ENCODE measurements at places on chromosomes 6 and 20. TPM values are rescaled to one million over a fixed set of nuclear protein-coding genes. Genes with fewer than 3 reads are reported as not detected.

The RWDD1 gene
- 41.5 TPM for total RNA-seq

The STMN3 gene
- total RNA-seq: 5.5 TPM

The PKIB gene
- not detected for total RNA-seq

The DEK gene
- 170 TPM for total RNA-seq

The MLN gene
- total RNA-seq: not detected

The DEFB124 gene
- total RNA-seq: not detected

The PPIL6 gene
- 0.29 TPM for total RNA-seq

The C20orf144 gene
- 0.29 TPM for total RNA-seq

GRCh38 chr6:109164331-109164730 lies 69.0 kb downstream of the CEP57L1 start:
- no peak for DNase-seq

GRCh38 chr6:31826793-31827285 lies 699 bp upstream of the HSPA1B start:
- peak; percentile 44 for DNase-seq

- no peak for DNase-seq
Observed at GRCh38 chr6:3551716-3552511, 95.1 kb upstream of the SLC22A23 start.

DNA sequence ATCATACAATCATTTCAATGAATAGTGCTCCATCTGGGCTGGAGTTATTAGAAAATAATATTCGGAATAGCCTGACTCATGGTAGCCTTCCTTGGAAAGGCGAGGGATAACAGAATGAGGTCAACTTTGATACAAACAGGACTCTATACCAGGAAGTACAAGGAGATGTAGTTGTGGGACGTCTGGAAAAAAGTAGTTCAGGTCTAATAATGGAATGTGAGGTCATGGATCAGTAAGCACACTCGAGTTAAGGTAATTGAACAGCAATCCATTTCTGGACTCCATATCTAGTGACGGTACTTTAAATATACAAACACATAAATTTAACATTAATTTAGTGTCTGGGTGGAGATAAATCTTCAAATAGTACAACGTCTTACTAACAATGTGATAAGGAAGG lies 1204.0 kb upstream of the ADGRB3 start:
- no peak for DNase-seq

GRCh38 chr6:137893181-137893580 lies 26.1 kb downstream of the TNFAIP3 start:
- DNase-seq: no peak

- no peak for DNase-seq
Observed at GRCh38 chr6:90294614-90294988, 2.0 kb downstream of the BACH2 start.

- no peak for DNase-seq
Observed at GRCh38 chr20:7348253-7348652, 580.8 kb downstream of the BMP2 start.

GRCh38 chr20:41452226-41452625 lies 85.6 kb upstream of the EMILIN3 start:
- DNase-seq: no peak

GRCh38 chr6:31821301-31822035 lies 6.1 kb upstream of the HSPA1B start:
- DNase-seq: peak; percentile 44

GRCh38 chr6:163738725-163739407 lies 324.3 kb downstream of the QKI start:
- no peak for DNase-seq

DNA sequence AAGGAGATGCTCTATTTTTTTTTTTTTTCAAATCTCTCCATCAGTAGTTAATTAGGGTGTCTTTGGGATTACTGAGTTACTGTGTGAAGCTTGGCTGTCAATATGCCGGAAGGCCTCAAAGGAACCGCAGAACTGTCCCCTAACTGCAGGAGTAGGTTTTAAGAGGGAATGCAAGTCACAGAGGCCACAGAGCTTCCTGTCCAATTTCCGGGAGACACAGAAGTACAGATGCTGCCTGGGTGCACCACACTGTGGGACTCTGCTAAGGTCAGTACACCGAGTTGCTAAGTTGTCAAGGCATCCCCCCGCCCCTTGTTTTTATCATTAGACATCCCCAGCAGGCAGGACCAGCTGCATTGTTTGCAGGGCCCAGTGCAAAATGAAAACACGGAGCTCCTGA lies 120.2 kb upstream of the RAB32 start:
- DNase-seq: no peak

GRCh38 chr20:60510356-60510755 lies 552.1 kb downstream of the CDH26 start:
- DNase-seq: no peak

DNA sequence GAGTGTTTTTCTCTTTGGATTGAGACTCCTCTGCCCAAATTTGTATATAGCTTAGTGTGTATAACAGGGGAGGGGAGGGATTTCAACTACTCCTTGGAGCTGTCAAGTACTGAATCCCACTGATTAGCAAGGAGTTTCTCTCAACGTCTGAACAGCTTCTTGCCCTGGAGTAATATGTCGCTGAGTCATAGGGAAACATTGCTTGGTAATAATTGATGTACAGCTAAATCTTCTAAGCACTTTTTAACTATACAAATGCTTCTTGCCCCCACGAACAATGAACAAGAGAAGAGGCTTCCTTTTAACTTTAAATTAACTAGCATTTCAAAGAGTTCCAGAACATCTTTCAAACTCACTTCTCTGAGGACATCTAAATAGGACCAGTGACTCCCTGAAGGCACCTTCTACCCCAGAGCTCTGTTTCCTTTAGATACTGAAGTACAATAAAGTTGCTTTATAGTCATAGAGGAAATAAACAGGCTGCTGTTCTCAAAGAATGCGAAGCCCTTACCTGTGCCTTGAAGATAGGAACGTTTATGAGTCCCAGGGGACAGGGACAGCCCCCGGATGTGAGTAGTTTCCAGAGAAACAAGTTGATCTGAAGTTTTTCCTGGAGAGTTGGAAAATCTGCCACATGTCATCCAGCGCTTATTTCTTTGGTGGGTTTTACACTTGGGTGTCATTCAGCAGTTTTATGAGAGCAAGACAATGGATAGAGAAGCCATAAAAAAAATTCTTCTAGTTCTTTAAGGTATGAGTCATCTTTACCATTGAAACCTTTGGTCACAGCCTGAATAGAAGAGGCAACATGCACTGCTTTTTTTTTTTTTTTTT lies 462.5 kb upstream of the BTBD3 start:
- DNase-seq: no peak

- DNase-seq: no peak
Observed at GRCh38 chr6:43616725-43617472, 12.2 kb downstream of the GTPBP2 start.

DNA sequence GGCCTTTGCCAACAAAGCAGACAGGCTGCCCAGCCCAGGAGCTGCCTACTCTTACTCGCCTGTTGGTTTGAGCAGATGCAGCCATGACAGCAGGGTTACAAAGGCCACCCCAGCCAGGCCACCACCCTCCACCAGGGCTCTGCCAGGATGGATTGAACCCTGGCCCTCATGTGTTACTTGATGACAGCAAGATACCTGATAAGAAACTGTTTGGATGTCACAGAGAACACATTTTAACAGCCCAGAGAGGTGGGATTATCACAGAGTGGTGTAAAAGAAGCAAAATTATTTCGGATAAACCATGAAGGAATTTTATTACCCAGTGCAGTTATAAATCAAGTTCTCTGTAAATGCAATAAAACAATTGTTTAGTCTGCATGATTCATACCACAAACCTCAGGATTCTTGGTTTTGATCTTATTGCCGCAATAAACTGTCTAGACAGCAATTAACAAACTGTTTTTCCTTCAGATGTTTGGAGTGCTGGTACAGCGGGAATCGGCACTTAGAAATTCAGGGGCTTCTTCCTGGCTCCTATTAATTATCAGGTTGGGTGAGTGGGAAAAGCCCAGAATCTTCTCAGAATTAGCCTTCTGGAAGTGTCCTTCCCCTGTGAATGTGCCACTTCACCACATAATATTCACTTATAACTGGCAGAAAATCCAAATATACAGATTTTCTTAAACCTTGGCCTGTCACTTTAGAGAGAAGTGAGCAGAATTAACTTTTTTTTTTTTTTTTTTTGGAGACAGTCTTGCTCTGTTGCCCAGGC lies 58.0 kb upstream of the SALL4 start:
- no peak for DNase-seq

GRCh38 chr6:18262702-18263417 lies 1.5 kb downstream of the DEK start:
- DNase-seq: peak; percentile 39

- DNase-seq: no peak
Observed at GRCh38 chr6:167796192-167796981, 30.3 kb upstream of the AFDN start.

GRCh38 chr6:12007887-12008286 lies 4.2 kb upstream of the HIVEP1 start:
- no peak for DNase-seq

DNA sequence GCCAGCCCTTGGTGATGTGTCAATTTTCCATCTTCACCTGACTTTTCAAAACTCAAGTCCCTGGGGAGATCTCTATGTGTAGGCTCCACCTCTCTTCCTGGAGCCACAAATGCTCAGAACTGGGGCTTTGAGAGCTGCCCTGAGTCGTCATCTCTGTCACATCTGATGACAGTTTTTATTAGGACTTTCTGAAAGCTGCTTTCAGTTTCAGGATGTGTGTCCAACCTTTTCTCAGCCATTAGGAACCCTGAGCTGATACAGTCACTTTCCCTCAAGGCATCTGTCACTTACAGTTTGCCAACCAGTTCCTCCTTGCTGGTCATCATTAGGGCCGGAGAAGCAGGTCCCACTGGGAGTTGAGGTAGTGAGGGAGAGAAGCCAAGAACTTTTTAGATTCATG lies 365.9 kb upstream of the CHD6 start:
- DNase-seq: no peak

- no peak for DNase-seq
Observed at GRCh38 chr20:364905-365794, 15.4 kb upstream of the TRIB3 start.

GRCh38 chr6:4936681-4937041 lies 67.2 kb downstream of the RPP40 start:
- no peak for DNase-seq

- DNase-seq: peak; percentile 53
Observed at GRCh38 chr20:43736588-43737158, 9.9 kb upstream of the GTSF1L start.

DNA sequence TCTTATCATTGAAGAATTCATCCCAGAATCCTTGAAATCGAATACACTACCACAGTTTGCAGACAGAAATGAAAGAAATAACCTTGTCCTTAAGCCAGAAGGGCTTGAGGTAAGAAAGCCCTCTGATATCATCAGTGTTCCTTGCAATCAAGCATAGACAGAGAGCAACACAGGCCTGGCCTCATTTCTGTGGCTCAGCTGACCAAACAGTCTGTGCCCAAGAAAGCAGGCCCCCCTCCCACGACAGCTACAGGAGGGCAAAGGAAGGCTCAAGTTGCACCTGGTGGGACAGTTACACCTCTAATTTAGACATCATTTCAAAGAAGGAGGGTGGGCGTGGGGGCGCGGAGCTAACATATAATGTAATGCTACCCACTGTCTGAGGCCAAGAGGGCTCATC lies 21.6 kb downstream of the KIF16B start:
- DNase-seq: no peak

DNA sequence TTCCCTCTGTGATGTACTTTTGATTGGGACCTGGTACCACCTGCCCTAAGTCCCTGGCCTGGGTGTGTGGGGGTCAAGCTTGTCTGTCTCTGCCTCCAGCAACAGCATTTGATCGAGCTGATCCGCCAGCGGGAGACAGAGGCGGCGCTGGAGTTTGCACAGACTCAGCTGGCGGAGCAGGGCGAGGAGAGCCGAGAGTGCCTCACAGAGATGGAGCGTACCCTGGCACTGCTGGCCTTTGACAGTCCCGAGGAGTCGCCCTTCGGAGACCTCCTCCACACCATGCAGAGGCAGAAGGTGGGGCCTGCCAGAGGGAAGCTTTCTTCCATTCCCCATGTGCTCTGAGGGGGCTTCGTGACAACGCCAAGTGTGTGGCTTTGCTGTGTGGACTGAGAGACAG lies 5.4 kb downstream of the GID8 start:
- no peak for DNase-seq

DNA sequence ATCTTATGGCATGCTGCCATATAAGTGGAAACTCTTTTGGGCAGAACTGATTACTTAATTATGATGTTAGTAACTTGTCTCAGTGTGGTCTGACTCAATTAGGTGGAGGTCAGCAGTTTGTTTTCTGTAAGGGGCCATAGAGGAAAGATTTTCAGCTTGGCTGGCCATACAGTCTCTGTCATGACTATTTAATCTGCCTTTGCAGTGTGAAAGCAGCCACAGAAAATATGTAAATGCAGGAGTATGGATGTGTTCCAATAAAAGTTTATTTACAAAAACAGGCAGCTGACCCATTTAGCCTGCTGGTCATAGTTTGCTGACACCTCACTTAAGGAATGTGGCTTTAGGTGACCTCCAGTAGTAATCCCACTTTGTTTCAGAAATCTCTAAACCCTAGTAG lies 700.7 kb downstream of the EPM2A start:
- no peak for DNase-seq

GRCh38 chr6:21560249-21560648 lies 33.3 kb upstream of the SOX4 start:
- no peak for DNase-seq
